DMS79 treated with DMSO at 0.1 percent for 48 hours (cell line): ENCODE measurements at places on chromosomes 5 and 9.

- peak; percentile 65 for DNase-seq
These were observed 26.9 kb downstream of the ADAM19 start for GRCh38 chr5:157548513-157549282.

DNA sequence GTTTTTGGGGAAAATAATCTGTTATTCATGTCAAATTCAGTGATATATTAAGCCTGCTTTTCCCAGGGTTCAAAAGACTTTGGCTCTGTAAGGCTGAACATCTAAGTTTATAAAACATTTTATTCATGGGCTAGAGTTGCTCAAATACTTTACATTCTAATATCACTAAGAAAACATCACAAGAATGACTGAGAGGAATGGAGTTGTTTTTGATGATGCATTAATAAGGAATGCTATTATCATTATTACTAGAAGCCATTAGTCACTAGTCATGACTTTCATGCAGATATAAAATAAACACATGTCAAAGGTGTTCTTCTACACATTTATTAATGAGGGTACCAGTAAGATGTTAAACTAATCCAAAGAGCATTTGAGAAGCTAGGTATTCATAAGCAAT is 185.5 kb upstream of the KCNN2 start:
- DNase-seq: no peak

DNA sequence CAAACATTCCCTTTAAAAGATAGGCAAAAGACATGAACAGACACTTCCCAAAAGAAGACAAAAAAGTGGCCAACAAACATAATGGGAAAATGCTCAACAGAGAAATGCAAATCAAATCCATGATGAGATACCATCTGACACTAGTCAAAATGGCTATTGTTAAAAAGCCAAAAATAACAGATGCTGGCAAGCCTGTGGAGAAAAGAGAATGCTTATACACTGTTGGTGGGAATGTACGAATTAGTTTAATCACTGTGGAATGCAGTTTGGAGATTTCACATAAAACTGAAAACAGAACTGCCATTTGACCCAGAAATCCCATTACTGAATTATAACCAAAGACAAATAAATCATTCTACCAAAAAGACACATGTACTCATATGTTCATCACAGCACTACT is 58.3 kb upstream of the WDR41 start:
- DNase-seq: no peak

DNA sequence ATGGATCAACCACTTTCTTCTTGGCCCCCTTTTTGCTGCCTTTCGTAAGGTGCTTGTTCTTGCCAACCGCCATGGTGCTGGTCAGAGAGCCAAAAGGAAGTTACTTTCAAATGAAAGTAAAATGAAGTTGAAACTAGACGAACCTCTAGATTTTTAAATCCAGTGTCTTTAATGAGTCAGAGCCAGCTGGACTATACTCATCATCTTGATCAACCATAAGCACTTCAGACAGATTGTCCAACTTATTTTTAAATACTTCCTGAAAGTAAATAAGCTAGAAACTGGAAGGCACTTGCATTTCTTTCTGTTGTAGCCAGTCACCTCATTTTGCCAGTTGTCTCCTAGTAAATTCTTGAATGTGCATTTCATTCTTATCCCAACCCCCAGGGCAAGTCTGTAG is 48.9 kb downstream of the JMY start:
- DNase-seq: no peak

- DNase-seq: no peak
These were observed 2051.3 kb upstream of the CDH9 start for GRCh38 chr5:29089591-29090130.

DNA sequence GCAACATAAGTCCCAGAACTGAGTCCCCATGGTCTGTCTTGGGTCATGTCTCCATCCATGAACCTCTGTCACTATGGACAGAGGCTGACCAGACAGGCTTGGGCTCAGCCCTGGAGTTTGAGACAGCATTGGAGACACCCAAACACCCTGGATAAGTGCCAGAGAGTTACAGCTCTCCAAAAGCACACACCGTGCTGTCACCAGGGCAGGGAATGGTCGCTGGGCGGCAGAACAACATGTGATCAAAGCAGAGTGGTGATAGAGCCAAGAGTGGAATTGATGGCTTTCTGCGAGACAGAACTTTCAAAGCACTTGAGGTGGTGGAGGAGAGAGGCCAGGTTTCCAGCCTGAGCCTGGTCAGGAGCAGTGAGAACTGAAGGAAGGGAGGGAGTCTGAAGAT is 50.1 kb downstream of the DRD1 start:
- DNase-seq: peak; percentile 50

DNA sequence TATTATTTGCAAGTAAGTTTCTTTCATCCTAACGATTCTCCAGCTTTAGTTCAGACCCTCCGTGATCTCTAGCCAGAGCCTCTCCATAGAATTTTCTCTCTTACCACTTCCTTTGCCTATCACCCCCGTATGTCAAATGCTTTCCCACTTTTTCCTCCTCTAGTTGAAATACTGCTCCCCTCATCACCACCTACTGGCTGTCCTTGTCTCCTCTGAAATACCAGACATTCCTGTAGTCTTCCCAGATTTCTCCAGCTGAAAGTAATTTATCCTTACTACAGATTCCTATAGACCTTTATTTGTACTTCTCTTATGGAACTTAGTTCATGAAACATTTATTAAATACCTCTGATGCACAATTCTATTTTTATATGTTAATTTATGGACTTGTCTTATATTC is 36.0 kb upstream of the GLIPR2 start:
- no peak for DNase-seq

GRCh38 chr5:128796506-128796905 is 168.8 kb upstream of the SLC27A6 start:
- no peak for DNase-seq

- no peak for DNase-seq
These were observed 68.1 kb upstream of the SPOCK1 start for GRCh38 chr5:137567226-137567625.

- no peak for DNase-seq
These were observed 11.0 kb upstream of the ZBTB43 start for GRCh38 chr9:126793686-126794417.

DNA sequence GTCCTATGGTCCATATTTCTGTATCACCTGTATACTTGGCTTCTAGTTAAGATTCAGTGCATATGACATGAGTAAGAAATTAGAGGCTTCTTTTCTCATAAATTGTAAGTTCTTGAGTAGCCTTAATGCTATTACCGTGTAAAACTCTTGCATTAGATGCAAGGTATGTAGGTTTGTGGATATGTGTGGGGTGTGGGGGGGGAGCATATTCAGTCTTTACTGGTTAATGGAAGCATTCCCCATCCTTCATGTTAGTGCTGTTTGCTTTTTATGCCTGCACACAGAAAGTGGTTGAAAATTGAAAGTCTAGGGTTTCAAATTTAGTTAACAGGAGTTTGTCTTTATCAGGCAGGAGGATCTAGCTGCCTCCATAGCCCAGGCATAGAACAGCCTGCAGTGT is 16.1 kb downstream of the RAI14 start:
- DNase-seq: no peak

DNA sequence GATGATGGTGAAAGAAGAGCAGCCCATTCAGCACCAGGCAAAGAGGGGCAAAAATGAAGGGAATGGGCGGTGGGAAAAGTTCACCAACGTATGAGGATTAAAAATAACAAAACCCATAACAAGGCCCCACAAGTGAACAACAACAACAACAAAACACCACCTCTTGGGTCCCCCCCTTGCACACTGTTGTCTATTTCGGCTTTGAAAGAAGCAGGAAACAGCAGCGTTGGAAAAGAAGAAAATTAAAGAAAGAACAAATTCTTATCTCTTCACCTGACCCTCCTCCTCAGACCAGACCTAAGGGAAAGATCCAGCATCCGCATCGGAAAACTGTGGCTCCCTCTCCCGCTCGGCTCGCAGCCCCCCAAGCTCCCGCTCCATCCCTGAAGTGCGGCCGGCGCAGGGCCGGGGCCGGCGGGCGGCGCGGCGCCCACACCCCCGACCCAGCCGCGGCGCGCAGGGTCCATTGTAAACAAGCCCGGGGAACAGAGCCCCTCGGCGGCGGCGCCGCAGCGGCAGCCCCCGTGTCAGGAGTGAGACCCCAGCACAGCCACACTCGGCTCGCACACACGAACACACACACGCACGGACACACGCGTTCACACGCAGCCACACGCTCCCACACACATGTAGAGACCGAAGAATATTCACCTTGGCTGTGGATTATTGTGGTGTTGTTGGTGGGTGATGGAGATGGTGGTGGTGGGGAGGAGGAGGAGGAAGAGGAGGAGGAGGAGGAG is 535 bp downstream of the RFX3 start:
- no peak for DNase-seq

- no peak for DNase-seq
These were observed 103.2 kb downstream of the MACROH2A1 start for GRCh38 chr5:135295852-135296251.

- DNase-seq: no peak
These were observed 36.0 kb downstream of the FNIP1 start for GRCh38 chr5:131760793-131761192.

DNA sequence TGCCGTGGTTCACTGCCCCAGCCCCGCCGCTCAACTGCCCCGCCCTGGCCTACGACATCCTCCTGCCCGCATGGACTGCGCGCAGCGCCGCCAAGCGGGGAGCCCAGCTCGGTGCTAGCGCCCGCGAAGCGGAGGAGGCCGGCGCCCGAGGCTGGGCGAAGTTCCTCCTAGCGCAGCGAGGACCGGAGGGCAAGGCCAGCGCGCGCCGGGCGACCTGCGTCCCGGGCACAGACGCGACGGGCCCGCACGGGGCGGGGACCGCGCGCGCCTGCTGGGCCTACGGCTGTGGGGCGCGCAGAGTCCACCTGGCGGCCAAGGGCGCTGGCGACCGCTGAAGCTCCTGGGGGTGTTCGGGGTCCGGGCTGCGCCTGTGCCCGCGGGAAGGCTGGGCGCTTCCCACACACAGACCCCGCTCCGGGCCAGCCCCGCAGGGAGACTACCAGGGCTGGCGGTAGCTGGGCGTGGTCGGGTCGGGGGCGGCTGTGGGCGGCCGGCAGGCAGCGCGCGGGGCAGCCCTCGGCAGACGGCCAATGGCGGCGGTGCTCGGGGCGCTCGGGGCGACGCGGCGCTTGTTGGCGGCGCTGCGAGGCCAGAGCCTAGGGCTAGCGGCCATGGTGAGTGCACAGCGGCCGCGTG is at the start of gene PCBD2:
PCBD2 (plus strand) TSS at position 522 of the 636 bp plus-strand sequence; CDS start at position 531, 9 bp downstream.
- peak; percentile 55 for DNase-seq

DNA sequence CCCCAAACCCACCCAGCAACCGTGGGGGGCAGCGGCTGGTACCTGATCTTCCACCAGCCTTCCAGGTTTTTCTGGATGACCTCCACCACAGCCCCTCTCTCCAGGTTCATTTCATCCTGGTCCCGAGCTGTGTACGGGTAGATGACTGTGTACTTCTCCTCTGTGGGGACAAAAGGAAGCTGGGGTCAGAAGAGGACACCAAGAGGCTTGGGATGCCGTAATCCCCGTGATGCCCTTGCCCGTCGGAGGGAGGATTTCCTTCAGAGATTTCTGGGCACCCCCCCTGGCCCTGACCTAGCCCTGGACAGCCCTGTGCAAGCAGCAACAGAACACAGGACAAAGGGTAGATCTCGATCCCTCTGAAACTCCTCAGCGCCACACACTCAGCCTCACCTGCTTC is 70.3 kb upstream of the UBTD2 start:
- DNase-seq: no peak

GRCh38 chr5:179698935-179699615 is at the start of gene CANX:
Gene CANX, plus strand, starts transcription at chr5:179698967. Its CDS starts 6,715 bp downstream, at chr5:179705682.
- no peak for DNase-seq

GRCh38 chr5:157115502-157115901 is 6.7 kb upstream of the HAVCR2 start:
- DNase-seq: no peak

DNA sequence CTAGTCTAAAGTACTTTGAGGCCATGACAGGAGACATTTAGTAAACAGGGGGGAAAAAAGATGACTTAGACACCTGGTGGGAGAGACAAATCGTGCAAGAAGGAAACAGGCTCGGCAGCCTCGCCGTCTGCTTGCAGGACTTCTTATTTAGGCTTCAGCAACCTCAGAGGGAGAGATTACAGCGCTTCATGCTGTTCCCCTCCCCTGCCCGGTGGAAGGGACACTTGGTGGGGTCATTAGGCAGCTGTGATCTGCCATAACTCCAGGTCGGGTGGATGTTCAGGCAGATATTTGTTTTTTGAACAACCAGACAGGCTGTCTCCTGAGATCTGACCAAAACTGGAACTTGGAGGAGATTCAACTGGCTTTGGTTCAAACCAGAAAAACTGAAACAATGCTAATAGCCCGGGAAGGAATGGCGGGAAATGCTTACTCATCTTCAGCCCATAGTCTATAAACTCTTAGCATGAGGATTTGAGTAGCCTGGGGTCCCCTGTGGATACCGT is 38.1 kb upstream of the CD180 start:
- DNase-seq: peak; percentile 51

DNA sequence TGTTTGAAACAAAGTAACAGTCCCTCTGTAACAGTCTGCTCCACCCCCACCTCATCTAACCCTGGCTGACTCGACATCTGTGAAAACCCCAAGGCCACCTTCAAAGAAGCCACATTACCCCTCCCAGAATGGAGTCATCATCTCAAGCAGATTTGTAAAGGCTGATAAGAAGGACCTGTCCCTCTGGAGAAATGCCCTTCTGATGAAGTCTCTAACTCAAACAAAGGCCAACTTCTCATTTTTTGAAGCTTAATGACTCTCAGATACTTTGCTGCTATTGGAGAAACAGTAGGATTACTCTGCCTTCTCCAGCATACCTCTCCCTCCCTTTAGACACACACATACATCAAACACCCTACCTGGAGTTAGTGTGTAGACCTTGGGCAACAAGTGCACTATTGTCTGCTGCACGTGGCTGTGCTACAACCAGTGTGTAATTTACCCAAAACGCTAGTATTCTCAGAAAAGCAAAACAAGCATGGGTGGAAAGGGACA is 5.3 kb upstream of the SUSD1 start:
- DNase-seq: no peak

DNA sequence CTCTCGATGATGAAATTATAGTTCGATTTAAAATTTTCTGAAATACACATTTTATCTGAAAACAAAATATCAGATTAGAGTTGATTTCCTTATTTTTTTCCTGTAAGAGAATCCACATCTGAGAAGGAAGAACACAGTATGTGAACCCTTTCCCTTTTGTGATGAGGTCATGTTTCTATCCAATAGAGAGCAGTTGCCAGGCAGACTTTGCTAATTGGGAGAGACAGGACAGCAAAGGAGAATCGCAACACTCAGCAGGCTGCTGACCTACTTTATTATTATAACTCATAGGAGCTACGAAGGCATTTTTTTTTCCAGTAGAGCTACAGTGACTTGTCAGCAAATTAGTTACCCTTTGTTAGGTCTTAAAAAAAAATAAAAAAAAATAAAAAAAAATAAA is 242.1 kb downstream of the HCN1 start:
- DNase-seq: no peak
